ENCODE measurements at places on chromosomes 13 and 19. TPM values are rescaled to one million over a fixed set of nuclear protein-coding genes. Genes with fewer than 3 reads are reported as not detected.
A peak's percentile ranks its signal among the peaks of the same experiment; 100 is the strongest.

Gene DLL3
- total RNA-seq: not detected

Gene CGB8
- not detected for total RNA-seq

Gene MEIS3
- total RNA-seq: 11.5 TPM

Gene PNMA8A
- 14.6 TPM for total RNA-seq

DNA sequence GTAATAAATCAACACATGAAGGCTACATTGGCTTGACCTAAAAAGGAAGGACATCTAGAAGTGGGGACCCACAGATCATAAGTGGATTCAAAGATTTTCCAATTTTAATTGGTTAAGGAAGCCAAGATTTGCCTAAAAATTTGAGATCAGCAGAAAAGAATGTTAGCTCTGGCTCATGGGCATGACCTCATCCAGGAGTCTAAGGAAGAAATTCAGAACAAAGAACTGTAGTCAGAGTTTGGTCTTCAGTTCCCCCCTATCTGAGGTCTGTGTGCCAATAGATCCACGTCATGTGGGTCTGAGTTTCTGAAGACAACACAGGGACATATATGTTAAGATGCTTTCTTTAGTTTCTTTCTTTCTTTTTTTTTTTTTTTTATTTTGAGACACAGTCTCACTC is 648.8 kb upstream of the SPRY2 start:
- H3K27ac ChIP-seq: no peak overlapping the region
- no peak overlapping the region for H3K4me3 ChIP-seq
- no peak for DNase-seq

GRCh38 chr19:14432791-14433553 is at the start of gene PKN1:
PKN1 (plus strand) TSS chr19:14433306; CDS start chr19:14433522, 216 bp downstream.
- H3K4me3 ChIP-seq: peak within 1 kb of the TSS; percentile 95
- H3K36me3 ChIP-seq: no peaks in the 10 kb centered on the region
- no peaks in the 10 kb centered on the region for H3K27me3 ChIP-seq
- DNase-seq: no peak

- H3K4me1 ChIP-seq: no peaks in the 10 kb centered on the region
These were observed 32.7 kb upstream of the SOX1 start for GRCh38 chr13:112034231-112034630.

GRCh38 chr13:91142572-91142971 is 204.9 kb upstream of the MIR17HG start:
- peak overlapping the region; percentile 38 for H3K4me3 ChIP-seq
- no peak for DNase-seq
- peak overlapping the region; percentile 72 for H3K27ac ChIP-seq
- H3K4me1 ChIP-seq: peaks cover 54% of the 10 kb centered on the region
- no peaks in the 10 kb centered on the region for H3K27me3 ChIP-seq
- H3K36me3 ChIP-seq: no peaks in the 10 kb centered on the region

DNA sequence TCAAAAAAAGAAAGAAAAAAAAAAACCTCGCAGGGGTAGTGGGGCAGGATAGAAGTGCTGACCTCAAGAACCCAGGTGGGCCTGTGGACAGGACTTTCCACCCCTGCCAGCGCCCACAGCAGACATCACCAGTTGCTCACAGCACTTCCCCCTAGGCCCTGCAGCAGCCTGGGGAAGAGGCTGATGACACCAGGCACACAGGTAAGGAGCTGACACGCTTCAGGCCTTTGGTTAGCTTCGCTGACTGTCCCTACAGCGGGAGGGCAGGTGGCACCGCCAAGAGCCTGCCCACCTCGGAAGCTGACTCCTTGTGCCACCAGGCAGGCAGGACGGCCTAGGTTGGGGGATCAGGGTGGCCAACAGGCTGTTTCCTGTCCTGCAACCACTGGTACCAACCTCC is 8.9 kb downstream of the LONP1 start:
- H3K36me3 ChIP-seq: peaks cover 48% of the 10 kb centered on the region
- no peak for DNase-seq
- H3K4me3 ChIP-seq: no peak overlapping the region
- no peaks in the 10 kb centered on the region for H3K27me3 ChIP-seq
- H3K4me1 ChIP-seq: no peaks in the 10 kb centered on the region
- H3K27ac ChIP-seq: no peak overlapping the region
